Activated CD4-positive, alpha-beta memory T cell treated with anti-CD3 and anti-CD28 coated beads, Interleukin-2, amount 10 ng/mL, durations not matched to agents 7 days and 5 days (primary cell): ENCODE measurements at places on chromosomes 1 and 21. TPM values are rescaled to one million over a fixed set of nuclear protein-coding genes. Genes with fewer than 3 reads are reported as not detected.
A peak's percentile ranks its signal among the peaks of the same experiment; 100 is the strongest.

DNA sequence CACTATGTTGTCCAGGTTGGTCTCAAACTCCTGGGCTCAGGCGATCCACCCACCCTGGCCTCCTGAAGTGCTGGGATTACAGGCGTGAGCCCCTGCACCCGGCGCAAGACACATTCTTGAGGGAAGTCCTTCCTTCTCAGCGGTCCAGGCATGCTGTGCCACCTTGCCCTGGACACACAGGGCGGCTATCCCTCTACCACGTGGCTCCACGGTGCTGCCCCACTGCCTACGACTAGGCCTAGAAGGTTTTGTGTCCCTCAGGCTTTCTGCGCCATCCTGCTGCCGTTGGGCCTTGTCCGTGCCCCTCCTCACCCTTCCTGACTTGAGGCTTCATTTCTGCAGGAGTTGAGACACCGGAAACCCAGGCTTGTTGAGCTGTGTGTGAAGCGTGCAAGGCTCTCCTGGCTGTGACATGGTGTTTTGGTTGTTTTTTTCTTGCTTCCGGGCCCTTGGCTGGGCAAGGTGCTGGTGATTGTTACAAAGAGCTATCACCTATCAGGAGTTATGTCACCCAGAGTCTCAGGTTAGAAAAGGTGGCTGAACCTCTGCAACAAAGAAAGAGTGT, 13.9 kb downstream of the C1orf174 start:
- H3K4me3 ChIP-seq, result no peak overlapping the region
- no peaks in the 10 kb centered on the region for H3K27me3 ChIP-seq
- peaks cover 48% of the 10 kb centered on the region for H3K36me3 ChIP-seq
- no peak for DNase-seq
- H3K27ac ChIP-seq, result no peak overlapping the region
- peaks cover 25% of the 10 kb centered on the region for H3K4me1 ChIP-seq

Gene HSD17B7
- total RNA-seq, result 33.0 TPM

- H3K36me3 ChIP-seq, result peaks cover 10% of the 10 kb centered on the region
- no peak for DNase-seq
- H3K27ac ChIP-seq, result no peak overlapping the region
- H3K4me1 ChIP-seq, result no peaks in the 10 kb centered on the region
These were observed 99.1 kb downstream of the MT1HL1 start for GRCh38 chr1:236904892-236905741.

Gene SIPA1L2
- total RNA-seq, result 0.93 TPM

DNA sequence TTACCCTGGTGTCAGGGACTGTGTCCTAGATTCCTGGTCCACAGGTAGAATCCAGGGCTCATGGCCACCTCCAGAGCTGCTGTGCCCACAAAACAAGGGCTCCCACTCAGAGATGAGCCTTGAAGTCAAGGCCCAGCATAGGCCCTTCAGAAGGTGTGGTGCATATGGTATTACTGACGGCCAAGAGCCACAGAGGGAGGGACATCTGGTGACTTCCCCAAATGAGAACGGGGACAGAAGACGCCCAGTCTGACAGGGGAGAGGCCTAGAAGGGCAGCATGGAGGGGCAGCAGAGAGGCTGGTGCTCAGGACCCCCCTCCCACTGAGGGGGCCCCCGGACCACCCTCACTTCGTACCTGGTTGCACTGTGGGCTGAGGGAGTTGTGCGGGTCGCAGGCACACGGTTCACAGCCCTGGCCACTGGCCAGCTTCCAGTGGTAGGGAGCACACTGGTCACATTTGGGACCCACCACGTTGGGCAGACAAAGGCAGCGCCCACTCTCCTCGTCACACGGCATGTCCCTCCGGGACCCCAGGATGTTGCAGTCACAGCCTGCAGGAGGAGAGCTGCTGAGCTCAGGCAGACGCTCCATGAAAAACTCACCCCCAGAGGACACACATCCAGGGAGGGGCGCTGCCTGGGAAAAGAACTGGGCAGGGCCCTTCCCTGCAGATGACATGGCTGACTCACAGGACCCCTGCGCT, 25.0 kb downstream of the LAMB3 start:
- no peak overlapping the region for H3K27ac ChIP-seq
- no peak overlapping the region for H3K4me3 ChIP-seq
- H3K36me3 ChIP-seq, result no peaks in the 10 kb centered on the region
- DNase-seq, result no peak
- no peaks in the 10 kb centered on the region for H3K27me3 ChIP-seq
- H3K4me1 ChIP-seq, result peaks cover 18% of the 10 kb centered on the region

GRCh38 chr1:2288816-2289536, 60.9 kb downstream of the SKI start:
- H3K27ac ChIP-seq, result peak overlapping the region; percentile 59
- no peaks in the 10 kb centered on the region for H3K27me3 ChIP-seq
- DNase-seq, result no peak
- H3K4me3 ChIP-seq, result no peak overlapping the region
- peaks cover 68% of the 10 kb centered on the region for H3K4me1 ChIP-seq

DNA sequence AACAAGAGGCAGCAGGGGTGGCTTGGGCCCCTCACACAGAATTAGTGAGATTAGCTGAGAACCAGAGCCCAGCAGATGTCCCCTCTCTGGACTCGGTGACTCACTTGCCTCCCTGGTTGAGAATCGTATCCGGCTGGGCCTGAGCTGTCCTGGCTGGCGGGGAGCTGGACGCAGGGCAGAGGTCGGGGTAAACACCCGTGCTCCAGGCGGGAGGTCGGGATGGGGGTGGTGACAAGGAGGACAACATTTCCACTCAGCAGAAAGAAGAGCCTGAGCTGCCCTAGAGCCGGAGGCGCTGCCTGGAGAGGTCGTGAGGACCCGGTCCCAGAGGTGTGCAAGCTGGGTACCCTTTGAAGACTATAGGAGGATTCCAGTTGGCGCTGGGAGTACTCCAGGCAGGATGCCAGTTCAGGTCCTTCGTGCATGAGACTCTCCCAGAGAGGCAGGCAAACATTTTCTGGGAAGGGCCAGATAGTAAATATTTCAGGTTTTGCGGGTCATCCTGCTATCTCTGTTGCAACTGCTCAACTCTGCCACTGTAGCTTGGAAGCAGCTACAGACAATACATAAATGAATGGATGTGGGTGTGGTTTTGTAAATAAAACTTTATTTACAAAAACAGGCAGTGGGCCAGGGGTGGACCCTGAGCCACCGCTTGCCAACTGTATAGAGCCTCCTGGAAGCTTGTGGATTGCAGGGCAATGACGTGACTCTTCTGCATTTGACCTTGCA, 116.8 kb upstream of the WNT4 start:
- DNase-seq, result no peak
- peaks cover 5% of the 10 kb centered on the region for H3K27me3 ChIP-seq
- H3K36me3 ChIP-seq, result no peaks in the 10 kb centered on the region
